Inflammatory macrophage treated with lipopolysaccharide for 4 hours (primary cell): ENCODE measurements at places on chromosomes 16 and 17.

- DNase-seq = no peak
Observed at GRCh38 chr16:4246777-4247459, 5.0 kb upstream of the SRL start.

DNA sequence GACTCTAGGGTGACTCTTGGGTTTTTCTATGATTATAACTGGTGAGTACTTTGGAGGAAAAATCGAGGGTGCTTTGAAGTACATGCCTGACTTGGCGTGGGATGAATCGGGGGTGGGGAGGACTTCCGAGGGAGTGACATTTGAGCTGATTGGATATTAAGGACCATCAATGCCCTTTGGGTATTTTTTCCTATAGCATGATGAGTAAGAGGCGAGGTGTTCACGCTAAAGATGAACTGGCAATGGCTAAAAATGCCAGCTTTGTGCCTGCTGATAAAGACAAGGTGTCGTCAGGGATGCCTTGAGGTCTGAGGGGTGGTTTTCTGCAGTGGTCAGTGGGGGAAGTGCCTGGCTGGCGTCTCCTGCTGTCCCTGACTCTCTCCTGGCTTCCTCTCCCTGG is 25.3 kb downstream of the USP43 start:
- DNase-seq = no peak

DNA sequence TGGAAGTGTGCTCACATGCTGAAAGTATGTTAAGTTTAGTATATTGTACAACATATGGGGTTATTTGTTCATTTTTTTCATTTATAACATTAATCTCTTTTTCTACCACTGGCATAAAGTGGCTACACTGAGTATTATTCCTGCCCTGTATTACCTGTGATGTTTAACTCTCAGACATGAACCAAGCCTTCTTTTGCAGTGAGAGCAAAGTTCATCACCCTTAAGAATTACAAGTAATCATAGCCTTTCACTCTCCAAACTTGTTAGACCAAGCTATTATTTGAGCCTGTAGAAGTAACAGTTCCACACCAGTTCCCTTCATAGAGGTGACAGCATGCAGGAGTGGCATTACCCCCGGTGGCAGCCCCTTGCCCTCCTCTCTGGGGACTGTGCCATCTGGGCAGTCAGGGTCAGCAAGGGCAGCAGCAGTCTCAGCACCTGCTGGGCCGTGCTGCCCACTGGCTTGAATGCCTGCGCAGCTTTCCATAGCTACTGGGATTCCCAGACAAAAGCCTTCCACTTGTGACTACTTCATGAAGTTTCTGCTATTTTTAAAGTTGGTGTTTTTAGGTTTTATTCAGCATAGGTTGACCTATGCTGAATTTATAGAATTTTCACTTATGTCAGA is 71.3 kb downstream of the TMC6 start:
- no peak for DNase-seq

GRCh38 chr17:31686495-31686894 is 172.5 kb downstream of the COPRS start:
- no peak for DNase-seq

- peak; percentile 51 for DNase-seq
Observed at GRCh38 chr16:50644729-50645128, 36.4 kb downstream of the SNX20 start.

- DNase-seq = no peak
Observed at GRCh38 chr17:16463358-16464302, 28.4 kb downstream of the LRRC75A start.

- DNase-seq = peak; percentile 80
Observed at GRCh38 chr17:36214918-36215317, 4.1 kb downstream of the CCL4L2 start.

- DNase-seq = no peak
Observed at GRCh38 chr16:48914070-48914469, 304.1 kb upstream of the N4BP1 start.

DNA sequence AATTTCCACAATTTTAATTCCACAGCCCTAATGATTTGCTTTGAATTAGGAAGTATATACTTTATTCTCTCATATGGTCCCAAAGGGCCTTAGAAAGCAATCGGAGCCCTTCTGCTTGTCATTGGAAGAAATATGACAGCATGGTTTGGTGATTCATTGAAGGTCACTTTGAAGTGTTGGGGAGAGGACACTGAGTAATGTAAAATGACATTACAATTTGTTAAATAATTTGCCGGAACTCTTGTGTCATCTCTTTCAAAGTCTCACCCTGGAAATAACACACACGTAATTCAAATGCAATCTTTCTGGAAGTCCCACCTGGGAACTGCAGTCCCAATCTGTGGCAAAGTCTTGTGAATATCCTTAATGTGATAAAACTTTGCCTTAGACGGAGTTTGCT is 59.8 kb downstream of the BMERB1 start:
- peak; percentile 66 for DNase-seq

GRCh38 chr17:67477687-67478086 is 100.6 kb downstream of the PITPNC1 start:
- peak; percentile 86 for DNase-seq

- no peak for DNase-seq
Observed at GRCh38 chr17:40782450-40782849, at the start of gene KRT27. KRT27 (minus strand) TSS chr17:40782550; CDS start chr17:40782493, 57 bp downstream.

DNA sequence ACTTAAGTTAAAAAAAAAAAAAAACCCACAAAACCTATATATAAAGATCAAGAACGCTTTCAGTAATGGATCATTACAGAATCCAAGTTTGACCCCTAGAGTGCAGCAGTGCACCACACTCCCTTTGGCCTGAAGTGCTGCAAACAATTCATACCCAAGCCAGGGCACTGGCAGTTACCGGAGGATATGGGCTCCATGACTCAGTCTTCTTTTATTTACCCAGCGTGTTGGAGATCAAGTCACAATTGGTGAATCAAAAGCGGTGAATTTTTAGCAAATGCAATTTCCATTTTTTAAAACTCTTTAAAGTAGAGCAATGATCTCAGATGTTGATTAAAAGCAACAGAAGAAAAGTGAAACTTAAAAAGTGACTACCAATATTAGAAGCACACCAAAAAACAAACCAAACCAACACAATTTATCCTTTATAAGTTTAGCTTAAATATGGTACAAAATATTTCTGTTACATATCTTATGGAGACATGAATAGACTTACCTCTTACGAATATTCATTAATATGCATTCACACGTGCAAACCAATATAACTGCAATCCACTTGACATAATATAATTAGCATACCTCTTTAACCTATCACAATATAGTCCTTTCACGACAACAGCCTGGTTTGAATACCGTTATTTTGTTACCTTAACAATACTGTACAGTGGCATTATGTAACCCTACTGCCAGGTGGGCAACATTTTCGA is 46.3 kb downstream of the ZNF652 start:
- peak; percentile 75 for DNase-seq
